ENCODE measurements at places on chromosomes 2 and 18.

GRCh38 chr2:5472673-5473072 lies 219.5 kb upstream of the SOX11 start:
- no peak for DNase-seq

DNA sequence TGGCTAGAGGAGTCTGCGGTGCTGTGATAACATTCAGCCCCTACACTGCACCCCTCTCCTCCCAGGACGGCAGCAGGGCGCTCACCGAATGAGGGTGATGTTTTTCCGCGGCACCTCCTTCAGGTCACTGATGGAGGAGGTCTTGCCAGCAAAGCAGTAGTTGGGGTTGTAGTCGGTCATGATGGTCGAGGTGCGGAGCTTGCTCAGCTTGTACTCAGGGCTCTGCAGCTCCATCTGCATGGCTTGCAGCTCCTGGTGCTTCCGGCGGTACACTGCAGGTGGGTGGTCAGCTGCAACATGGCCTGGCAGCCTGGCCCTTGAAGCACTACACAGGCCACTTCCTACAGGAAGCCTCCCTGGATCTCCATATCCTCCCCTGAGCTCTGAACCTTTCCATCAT lies 108.0 kb downstream of the CLIP4 start:
- DNase-seq = no peak

GRCh38 chr2:231297108-231297908 lies 98.2 kb upstream of the B3GNT7 start:
- DNase-seq = no peak

- DNase-seq = no peak
Measured at GRCh38 chr2:41283079-41283775, 764.6 kb upstream of the PKDCC start.

DNA sequence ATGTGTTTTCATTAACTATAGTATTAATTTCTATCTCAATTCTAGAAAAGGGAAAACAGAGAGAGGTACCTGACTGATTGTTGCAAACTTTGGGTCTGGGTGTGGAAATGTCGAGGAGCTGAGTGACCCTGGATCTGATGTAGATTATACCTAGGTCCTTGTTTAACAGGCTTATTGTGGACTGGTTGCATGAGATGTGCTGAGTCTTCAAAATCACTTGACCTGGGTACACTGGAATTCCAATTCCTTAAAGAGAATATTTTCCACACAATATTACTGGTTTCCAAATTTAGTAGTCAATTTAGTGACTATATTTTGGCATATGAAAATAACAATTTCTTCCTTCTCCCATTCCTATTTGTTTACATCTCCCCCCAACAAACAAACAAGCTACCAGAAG lies 13.6 kb downstream of the DUSP11 start:
- no peak for DNase-seq

DNA sequence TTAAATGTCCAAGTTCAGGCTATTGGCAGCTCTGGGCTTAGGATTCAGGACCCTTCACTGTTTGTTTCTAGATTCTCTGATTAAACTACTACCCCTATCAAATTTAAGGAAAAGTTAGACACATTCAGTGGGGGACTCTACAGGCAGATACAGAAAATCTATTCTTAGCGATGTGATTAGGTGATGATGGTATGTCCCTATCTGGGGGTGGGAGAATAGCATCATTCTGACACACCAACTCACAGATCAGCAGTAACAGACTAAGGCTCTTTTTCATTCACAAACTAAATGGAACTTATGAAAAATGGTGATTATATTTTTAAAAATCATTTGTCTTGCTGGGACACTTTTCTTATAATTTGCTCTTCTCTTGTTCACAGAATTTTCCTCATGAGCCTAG lies 232.9 kb upstream of the CDH2 start:
- no peak for DNase-seq

GRCh38 chr2:145197944-145198343 lies 678.0 kb upstream of the ZEB2 start:
- no peak for DNase-seq

- DNase-seq = no peak
Measured at GRCh38 chr2:127277028-127277427, 16.9 kb downstream of the ERCC3 start.

DNA sequence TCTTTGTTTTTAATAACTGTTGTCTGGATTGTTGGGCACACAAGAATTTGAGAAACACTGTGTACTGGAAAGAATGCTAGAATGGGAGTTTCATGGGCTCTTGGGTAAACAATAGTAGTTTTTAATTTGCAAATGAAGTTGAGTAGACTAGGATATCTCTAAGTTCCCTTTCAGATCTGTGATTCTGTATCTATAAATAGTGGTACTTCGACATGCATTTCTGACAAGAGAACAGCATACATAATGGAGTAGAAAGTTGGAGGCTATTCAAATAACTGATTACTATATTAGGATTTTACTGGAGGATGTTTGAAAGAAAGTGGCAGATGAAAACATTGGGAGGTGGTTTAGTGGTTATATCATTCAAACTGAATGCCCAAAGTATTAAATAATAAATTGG lies 29.5 kb downstream of the EPB41L5 start:
- no peak for DNase-seq

GRCh38 chr2:157758586-157758985 lies 117.5 kb downstream of the ACVR1 start:
- DNase-seq = no peak

DNA sequence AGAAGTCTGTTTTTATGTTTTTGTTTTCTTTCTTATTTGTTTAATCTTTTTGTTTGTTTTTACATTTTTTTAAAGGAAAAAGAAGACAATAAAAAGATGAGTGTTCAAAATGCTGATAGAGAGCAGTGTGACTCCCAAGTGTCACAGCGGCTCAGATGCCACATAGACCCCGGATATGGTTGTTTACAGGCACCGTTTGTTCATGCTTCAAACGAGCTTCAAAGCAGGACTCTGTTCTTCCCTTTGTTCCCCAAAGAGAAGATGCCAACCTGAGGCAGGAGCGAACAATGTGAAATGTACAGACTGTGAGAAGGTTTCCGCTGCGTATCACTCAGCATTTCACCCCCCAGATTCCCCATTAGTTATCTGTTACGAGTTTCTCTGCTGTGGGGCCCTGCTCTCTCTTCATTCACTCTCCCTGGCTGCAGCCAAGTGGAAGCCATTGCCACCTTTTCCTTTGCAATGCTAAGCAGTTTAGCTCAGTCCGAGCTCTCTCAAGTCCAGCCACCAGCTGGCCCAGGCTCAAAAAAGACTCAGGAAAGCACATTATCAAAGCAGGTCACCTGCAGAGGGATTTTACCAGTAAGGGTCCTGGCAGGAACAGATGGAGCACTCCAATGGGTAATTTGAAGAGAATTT lies 36.4 kb upstream of the PHLPP1 start:
- no peak for DNase-seq

DNA sequence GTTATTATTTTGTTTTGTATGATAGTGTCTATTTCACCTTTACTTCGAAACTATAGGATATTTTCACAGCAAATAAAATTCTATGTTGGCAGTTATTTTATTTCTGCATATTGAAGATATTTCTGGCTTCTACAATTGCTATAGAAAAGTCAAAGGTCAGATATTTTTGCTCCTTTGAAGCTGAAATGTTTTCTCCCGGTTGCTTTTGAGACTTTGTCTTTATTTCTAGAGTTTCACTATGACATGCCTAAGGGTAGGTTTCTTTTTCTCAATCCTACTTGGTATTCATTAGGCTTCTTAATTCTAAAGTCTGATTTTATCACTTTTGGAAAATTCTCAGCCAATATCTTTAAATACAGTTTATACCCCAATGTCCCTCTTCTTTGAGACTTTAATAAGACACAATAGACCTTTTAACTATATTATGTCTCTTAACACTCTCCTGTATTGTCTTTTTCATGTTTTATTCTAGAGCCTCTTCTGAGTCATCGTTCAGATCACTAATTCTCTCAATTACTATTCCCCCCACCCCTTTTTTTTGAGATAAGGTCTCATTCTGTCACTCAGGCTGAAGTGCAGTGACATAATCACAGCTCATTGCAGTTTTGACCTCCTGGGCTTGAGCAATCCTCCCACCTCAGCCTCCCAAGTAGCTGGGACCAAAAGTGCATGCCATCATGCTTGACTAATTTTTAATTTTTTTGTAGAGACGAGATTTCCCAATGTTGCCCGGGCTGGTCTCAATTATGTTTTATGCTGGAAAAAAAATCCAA lies 50.5 kb downstream of the USP37 start:
- DNase-seq = no peak

GRCh38 chr2:113298176-113298575 lies 19.5 kb upstream of the PAX8 start:
- DNase-seq = no peak

DNA sequence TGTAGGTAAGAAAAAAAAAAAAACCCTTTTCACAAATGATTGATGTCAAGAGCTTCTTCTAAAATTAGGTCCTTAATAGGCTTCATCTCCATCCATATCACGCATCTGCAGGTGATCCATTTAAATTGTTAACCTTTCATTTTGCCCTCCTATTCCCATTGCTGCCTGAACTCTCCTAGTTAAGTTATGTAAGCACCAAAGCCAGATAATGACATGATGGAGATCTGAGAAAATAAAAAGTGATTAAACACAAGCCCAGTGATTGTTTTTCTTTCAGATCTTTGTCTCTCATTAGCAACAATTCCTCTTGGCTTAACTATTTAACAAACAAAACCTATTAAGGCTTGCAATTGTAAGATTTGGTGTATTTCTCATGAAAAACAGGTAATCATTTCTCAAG lies 20.0 kb downstream of the LANCL1 start:
- DNase-seq = no peak
